ENCODE measurements at places on chromosomes 1 and 21. TPM values are rescaled to one million over a fixed set of nuclear protein-coding genes. Genes with fewer than 3 reads are reported as not detected.
A peak's percentile ranks its signal among the peaks of the same experiment; 100 is the strongest.

CNR2 gene
- polyA plus RNA-seq, result not detected

DNA sequence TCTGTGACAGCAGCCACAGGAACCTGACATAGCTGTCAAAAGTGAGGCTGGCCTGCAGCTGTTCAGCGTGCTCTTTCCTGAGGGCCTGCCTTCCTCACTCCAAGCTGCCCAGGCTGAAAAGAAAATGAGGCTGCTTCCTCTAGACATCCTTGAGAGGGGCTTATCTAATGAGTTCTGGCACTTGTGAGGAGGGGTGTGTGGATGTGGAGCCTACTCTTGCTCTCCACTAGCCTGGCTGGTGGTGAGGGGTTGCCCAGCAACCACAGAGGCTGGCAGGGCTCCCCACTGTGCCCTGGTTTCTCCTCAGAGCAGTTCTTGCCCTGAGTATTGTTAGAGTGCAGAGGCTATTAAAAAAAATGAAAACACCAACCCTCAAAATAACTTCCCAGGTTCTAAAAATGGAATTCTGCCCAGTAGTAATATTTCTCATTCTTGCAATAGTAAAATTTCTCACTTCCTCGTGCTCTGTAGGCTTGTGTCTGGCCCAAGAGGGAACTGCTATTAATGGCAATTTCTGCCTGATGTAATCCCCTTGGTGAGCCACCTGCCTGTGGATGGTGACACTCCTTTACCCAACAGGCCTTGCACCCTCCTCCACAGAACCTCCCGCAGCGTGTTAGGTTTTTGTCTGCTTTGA, 52.6 kb upstream of the EPS8L3 start:
- no peak overlapping the region for H3K4me3 ChIP-seq
- peaks cover 7% of the 10 kb centered on the region for H3K4me1 ChIP-seq
- H3K36me3 ChIP-seq, result no peaks in the 10 kb centered on the region
- no peak for DNase-seq

RPTN gene
- polyA plus RNA-seq, result not detected

DNA sequence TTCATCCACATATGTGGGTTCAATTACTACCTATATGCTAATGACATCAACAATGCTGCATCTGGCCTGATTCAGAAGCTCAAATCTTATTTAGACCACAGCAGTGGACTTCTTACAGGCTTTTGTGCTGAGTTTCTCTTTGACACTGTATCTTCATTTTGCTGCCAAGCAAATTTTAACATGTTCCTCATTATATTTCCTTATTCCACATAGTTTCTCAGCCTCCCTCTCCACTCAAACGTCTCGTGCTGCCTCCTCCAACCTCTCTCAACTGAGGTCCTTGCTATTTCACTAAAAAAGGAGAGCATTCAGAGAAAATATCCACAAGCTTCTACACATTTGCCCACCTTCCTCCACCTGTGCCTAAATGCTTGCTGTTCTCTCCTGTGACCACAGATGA, 6.5 kb downstream of the TDRKH start:
- H3K36me3 ChIP-seq, result no peaks in the 10 kb centered on the region
- no peak overlapping the region for H3K27ac ChIP-seq
- H3K4me3 ChIP-seq, result no peak overlapping the region
- no peak for DNase-seq
- H3K27me3 ChIP-seq, result no peaks in the 10 kb centered on the region

DNA sequence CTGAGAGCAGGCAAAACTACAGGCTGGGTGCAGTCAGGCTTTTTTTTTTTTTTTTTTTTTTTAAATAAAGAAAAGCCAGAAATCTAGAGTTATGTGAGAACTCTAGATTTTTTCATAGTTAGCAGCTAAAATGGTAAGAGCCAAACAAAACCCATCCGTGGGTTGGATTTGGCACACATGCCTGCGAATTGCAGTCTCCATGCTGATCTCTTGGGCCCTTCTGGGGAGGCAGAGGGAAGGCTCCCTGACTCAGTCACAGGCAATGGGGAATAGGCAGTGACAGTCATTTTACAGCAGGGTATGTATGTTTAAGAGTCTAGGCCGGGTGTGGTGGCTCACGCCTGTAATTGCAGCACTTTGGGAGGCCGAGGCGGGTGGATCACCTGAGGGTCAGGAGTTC, 2.6 kb downstream of the TXLNA start:
- H3K27me3 ChIP-seq, result no peaks in the 10 kb centered on the region
- no peak overlapping the region for H3K4me3 ChIP-seq
- H3K36me3 ChIP-seq, result peaks cover 26% of the 10 kb centered on the region
- DNase-seq, result no peak
- no peak overlapping the region for H3K27ac ChIP-seq

DNA sequence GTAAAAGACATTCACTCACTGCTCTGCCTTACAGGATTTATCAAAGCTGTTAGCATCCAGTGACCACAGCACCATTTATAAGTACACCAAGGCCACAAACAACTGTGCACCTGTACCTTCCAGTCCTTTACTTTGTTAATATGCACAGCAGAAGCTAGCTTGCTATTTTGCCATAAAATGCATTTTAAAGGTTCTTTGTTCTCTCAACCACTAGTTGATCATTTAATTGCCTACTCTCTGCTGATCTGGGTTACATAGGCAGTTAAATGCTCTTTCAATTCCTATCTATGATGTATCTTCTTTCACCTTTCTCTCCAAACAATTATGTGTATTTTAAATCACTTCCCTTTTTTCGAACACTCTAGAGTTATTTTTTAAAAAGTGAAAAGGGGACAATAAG, 126.4 kb downstream of the SIPA1L2 start:
- H3K27ac ChIP-seq, result no peak overlapping the region
- no peaks in the 10 kb centered on the region for H3K27me3 ChIP-seq
- H3K4me3 ChIP-seq, result no peak overlapping the region
- H3K36me3 ChIP-seq, result no peaks in the 10 kb centered on the region
- DNase-seq, result no peak
- H3K4me1 ChIP-seq, result no peaks in the 10 kb centered on the region

CDKN2C gene
- polyA plus RNA-seq, result 27.0 TPM

- no peaks in the 10 kb centered on the region for H3K36me3 ChIP-seq
- H3K4me1 ChIP-seq, result no peaks in the 10 kb centered on the region
- DNase-seq, result no peak
Measured at GRCh38 chr1:199784138-199784895, 243.2 kb upstream of the NR5A2 start.

ISG15 gene
- polyA plus RNA-seq, result 28.6 TPM

DNA sequence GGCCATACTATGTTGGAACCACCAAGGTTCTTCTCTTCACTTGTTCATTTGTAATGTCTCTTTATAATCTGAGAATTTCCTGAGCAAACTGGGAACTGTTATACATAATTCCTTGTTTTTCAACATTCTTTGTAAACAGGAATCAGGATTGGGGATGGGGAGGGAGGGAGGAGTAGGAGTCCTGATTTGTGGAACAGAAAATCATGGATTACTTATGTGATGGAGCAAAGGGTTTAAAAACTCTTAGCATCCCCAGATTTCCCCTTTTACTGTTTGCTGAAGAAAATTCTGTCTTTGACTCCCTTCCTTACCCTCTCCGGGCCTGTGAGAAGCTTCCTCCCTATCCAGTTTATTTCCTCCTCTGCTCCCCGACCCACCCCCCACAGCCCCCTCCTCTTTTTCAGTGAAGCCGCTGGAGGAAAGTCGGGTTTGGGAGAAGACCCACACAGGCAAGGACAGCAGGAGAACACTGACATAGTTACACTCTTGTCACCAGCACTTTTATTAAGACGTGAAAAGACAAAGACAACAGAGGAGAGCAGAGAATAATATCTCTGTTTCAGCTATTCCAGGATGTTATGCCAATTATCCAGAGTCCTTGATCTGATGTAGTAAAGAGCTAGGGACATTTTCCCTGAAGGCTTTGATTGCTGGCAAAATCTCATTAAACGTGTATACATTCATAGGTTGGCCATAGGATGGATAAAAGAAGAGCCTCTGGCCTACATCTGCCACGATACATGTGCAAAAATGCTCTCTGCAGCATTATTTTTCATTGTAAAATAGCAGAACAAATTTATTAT, 4.6 kb upstream of the NBPF1 start:
- peak; percentile 70 for DNase-seq
- H3K4me3 ChIP-seq, result no peak overlapping the region
- H3K4me1 ChIP-seq, result peaks cover 10% of the 10 kb centered on the region
- H3K27me3 ChIP-seq, result no peaks in the 10 kb centered on the region
- peaks cover 28% of the 10 kb centered on the region for H3K36me3 ChIP-seq
